ENCODE measurements at places on chromosomes 12 and 14.
A peak's percentile ranks its signal among the peaks of the same experiment; 100 is the strongest.

- DNase-seq: no peak
Observed at GRCh38 chr12:6078398-6079096, 45.9 kb downstream of the VWF start.

DNA sequence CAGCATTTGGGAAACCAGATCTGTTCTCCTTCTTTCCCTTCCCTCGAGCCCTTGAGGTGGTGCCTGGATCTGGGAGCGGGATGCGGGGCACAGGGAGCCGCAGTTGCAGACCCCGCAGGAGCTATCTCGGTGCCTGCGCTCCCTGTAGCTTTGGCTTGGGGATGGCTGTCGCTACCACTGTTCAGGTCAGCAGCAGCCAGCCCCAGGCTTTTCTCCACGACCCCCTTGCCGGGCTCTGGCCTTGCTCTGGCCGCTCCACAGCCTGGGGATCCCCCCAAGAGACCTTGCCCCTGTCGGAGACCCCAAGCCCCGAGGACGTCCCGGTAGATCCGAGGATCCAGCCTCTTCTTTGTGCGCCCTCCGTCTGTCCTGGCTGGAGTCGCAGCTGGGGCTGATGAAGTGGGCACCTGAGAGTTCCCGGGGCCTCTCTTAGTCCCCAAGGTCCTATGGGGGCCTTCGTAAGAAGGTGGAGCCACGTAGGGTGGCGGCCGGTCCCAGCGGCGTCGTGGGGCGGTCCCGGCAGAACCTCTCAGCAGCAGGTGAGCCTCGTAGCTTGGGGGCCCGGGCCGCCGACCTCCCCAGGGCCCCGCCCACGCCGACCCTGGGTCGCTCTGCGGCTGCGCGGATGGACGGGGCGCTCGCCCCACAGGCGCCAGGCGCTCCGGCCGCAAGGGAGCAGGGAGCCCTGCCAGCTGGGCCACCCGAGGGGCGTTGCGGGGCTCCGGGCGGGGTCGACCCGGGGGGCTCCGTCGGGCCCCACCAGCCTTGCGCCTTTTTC, 1.3 kb downstream of the DDN start:
- DNase-seq: no peak

DNA sequence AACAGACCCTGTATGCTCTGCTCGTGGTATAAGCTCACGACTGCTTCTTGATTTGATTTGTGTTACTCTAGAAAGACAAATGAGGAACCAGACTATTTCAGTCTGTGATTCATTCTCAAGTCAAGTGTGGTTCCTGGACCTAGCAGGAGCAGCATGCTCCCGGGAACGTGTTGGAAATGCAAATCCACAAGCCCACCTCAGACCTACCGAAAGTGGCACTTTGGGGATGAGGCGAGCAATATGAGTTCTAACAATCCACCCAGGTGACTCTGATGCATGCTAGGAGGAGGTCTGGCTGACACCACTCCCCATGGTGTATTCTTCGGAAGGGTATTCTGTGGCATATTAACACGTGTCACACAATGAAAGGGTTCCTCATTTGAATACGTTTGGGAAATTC, 59.5 kb upstream of the TMX1 start:
- DNase-seq: no peak

- DNase-seq: no peak
Observed at GRCh38 chr14:89731396-89731933, 223.1 kb downstream of the EFCAB11 start.

DNA sequence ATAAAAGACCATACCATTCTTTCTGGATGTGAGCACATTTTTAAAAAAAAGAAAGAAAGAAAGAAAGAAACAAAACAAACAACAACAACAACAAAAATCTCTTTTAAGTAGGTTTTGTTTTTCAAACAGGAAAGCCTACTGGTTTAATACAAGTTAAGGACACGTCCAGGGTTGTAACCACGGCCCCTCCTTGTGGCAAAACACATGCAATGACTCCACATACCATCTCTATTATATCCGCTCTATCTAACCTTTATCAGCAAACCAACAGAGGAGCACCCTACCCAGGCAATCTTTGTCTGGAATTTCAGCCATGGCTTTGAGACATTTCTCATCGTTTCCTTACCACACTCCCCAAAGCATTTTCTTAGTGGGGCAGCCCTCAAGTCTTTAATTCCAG, 360.5 kb upstream of the TMPO start:
- DNase-seq: peak; percentile 7

GRCh38 chr12:89236237-89236636, 116.1 kb downstream of the DUSP6 start:
- DNase-seq: no peak

DNA sequence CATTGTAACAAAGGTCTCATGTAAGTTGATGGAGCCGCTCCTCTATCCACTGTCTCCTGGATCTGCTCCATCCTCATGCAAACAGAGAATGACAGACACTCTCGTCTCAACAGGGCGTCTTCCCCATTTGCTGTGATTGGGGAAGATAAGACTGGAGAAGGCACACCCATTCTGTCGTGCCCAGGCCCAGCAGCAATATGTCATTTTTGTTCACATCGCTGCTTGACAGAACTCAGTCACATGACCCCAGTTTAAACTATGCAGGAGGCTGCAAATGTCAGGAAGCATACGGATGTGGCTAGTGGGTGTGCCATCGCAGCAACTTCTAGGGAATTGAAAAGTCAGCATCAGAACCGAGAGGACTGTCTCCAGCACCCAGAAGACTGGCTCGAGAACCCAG, 290.5 kb downstream of the TMEM132D start:
- DNase-seq: no peak

GRCh38 chr14:104876251-104876699, 11.2 kb downstream of the CEP170B start:
- no peak for DNase-seq

DNA sequence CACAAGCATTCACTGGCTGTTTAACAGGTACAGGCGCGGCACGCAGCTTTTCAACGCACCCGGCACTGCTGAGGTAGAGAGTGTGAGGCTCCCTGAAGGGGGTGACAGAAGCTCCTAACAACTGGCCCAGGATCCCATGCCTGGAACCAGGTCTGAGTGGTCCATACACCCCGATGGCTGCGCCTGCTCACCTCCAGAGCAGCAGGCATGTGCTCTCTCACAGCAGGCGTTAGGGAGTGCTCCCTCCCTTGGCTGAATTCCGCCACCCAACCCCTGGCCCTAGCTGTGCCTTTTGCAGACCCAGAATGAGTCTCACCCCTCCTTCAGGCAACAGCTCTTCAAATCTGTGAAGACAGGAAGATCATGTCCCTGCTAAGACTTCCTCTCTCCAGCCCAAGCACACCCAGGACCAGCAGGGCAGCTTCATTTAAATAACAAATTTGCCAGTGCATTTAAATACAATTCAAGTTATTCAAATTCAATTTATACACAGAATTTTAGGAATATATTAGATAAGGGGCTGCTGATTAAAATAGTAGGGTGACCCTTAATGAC, 86.0 kb downstream of the SETD3 start:
- DNase-seq: no peak

- no peak for DNase-seq
Observed at GRCh38 chr14:60301685-60302084, 52.7 kb downstream of the PPM1A start.

- DNase-seq: no peak
Observed at GRCh38 chr12:99917711-99918402, 66.9 kb downstream of the ANKS1B start.

GRCh38 chr12:89707703-89708564, 704 bp downstream of the ATP2B1 start:
- DNase-seq: no peak

GRCh38 chr14:24110060-24110459, 4.5 kb upstream of the DCAF11 start:
- no peak for DNase-seq

- no peak for DNase-seq
Observed at GRCh38 chr12:106235770-106236169, 12.1 kb downstream of the CKAP4 start.

GRCh38 chr12:124533456-124533855, 34.0 kb downstream of the NCOR2 start:
- no peak for DNase-seq

GRCh38 chr12:78088391-78088832, 257.7 kb downstream of the NAV3 start:
- DNase-seq: no peak

DNA sequence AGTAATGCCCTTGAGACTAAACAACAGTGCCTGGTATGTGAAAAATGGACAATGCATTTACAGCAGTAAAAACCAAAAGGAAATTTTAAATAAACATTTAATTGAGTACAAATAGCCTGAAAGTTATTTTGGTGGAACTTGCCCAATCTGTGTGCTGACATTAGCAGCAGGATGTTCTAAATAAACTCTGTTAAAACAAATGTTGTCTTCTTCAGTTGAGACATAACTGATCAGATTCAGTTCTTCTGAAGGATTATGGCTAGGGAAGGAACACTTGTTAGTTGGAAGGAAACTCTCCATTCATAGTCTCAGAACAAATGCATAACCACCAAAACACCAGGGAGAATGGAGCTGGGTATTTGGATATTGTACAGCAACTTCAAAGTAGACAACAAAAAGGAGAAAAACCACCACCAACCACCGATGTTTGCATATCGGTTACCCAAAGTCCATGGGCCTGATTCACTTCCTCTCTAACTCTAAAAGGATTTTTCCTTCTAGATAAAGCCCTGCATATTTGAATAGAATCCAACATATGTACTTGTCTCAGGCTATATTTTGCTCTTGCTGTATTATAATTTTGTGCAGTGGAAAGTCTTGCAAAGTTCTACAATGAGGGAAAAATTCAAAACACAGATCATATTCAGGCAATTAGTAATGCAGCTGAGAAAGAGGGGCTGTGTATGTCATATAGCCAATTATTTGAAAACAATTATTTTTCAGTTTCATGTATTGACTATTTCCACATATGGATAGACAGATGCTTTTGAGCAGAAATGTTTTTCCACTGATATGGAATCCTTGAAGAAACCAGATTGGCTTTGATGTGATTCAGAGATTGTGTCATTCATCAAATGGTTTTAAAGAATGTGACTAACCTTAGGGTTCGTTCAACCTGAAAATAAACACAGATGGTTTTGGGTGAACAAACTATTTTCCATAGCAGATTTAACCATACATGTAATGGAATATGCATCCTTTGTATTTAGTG, 152.2 kb upstream of the BMP4 start:
- peak; percentile 79 for DNase-seq

- no peak for DNase-seq
Observed at GRCh38 chr12:110869026-110869425, 22.2 kb downstream of the CCDC63 start.

GRCh38 chr14:90518941-90519256, 122.1 kb downstream of the CALM1 start:
- no peak for DNase-seq

- no peak for DNase-seq
Observed at GRCh38 chr14:23068789-23069412, 11.6 kb upstream of the CDH24 start.

GRCh38 chr14:105168496-105168978, at the start of gene JAG2:
Gene JAG2 (minus strand): TSS chr14:105168776. CDS start chr14:105168420, 356 bp downstream.
- DNase-seq: no peak

- DNase-seq: no peak
Observed at GRCh38 chr14:103619057-103619456, 10.0 kb upstream of the KLC1 start.

DNA sequence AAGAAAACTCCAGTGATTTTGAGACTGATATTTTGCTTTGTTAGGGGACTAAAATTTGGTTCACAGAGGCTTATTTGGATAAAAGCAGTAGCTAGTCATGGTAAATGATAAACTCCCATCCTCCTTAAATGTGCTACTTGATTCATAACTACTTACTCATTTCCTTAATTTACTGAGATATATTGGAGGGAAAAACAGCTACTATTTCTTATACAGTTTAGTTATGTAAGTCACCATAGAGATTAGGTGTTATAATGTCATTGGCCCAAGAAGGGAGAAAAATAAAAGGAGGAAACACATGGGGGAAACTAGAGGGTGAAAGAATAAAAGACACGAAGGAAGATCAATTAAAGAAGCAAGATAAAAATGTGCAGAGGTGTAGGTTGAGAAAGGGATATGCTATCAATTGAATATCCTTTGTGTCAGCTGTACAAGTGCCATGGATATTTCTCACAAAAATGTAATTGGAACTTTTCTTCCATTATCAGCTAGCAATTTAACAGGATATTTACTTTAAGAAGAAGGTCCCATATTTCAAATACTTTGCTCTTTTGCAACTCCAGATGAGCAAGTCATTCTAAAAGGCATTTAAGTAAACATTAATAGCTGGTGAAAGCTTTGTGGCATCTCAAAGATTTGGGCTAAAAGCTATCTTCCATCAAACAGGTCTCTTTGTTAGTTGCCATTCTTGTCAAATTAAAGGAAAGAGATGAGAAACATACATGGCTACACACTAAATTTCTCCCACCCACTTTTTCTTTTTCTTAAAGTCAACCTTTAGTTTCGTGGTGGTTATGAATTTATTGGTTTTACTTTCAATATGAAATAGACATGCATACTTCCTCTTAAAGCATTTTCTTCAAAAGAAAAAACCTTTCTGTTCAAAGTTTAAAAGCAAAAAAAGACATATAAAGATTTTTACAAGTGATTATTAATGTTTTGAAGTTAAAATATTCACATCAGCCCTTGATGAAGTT, 439.5 kb downstream of the CCER1 start:
- no peak for DNase-seq

DNA sequence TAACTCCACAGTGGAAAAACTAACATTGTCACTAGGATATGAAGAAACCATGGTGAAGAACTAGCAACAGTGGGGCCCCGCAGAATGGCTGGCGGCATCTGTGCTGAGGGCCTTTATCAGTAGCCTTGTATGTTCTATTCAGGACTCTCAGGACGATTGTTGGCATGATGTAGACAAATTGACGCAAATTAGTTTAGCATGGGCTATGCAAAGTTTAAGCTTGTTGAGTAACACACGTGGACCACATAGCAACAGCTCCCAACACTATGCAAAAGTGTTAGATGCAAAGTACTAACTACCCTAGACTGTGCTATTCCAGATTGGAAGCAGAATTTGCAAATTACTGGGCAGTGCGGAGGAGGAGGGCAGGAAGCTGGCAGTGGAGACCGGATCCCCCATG, 38.2 kb upstream of the TMEM263 start:
- no peak for DNase-seq

DNA sequence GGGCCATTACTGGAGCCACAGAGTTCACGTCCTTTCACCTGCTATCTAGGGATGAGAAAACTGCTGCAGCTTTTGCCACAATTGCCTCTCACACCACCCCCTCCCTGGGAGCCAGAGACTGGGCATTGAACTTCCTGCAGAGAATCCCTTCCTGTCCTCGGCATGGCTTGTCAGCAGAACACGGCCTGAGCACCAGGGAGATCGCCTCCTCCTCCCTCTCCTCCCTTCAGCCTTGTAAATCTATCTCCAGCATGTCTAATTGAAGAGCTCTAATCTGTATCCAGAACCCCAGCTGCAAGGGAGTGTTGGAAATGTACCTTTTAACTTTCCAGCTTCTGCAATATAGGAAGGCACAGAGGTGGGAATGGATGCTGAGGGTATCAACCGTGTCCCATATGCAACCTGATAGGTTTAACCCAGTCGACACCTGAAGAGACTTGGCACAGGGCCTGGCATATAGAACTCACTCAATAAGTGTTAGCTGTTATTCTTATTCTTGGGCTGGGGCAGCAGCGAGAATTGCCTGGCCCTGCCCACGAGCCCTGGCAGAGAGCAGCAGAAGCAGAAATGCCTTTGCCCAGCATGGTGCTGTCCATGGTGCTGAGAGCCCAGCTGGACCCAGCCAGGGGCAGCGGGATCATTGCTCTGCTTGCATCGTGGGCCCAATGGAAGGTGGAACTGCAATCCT, 26.8 kb downstream of the TMEM63C start:
- no peak for DNase-seq
